Stimulated activated naive CD8-positive, alpha-beta T cell treated with anti-CD3 and anti-CD28 coated beads, Interleukin-15, Interleukin-2, amounts not matched to agents 100 U/mL and 50 U/mL, for 24 hours (primary cell): ENCODE measurements at places on chromosomes 5 and 9.
A peak's percentile ranks its signal among the peaks of the same experiment; 100 is the strongest.

GRCh38 chr5:148856009-148856367, 29.6 kb downstream of the ADRB2 start:
- DNase-seq: no peak

DNA sequence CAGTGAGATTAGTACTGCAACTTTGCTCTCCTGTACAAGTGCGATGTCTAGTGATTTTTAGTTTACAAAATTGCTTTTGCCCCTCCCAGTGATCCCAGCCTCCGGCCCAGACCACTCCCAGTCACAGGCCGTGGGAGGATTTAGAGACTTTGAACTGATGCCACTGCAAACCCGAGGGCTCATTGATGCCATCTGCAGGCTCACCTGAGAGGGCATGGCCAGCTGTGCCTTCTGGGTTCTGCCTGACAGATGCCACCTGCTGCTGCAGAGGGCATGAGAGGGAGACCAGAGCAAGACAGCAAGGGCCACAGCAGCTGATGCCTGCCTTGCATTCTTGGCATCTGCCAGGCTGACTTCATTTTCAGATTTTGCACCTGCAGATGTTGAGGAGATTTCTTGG, 593.8 kb downstream of the CDK5RAP2 start:
- DNase-seq: no peak

DNA sequence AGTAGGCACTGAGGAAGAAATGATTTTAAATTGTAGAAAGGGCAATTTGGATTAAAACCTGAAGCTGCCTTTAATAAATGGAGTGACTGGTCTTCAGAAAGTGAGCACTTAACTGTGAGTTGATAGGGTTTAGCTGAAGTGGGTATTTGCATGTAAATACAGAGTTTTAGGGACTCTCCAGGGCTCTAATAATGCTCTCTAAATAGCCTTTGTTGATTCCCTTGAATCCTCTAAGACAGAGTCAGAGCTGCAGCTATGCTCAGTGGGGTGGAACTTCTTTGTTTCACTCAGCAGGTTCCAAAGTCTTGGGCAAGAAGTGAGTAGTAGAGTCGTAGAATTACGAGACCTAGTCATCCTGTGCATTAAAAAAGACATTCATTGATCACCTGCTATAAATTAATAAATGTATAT, 21.4 kb downstream of the GLRA1 start:
- no peak for DNase-seq

- no peak for DNase-seq
Measured at GRCh38 chr9:130206579-130206978, 34.4 kb downstream of the NCS1 start.

DNA sequence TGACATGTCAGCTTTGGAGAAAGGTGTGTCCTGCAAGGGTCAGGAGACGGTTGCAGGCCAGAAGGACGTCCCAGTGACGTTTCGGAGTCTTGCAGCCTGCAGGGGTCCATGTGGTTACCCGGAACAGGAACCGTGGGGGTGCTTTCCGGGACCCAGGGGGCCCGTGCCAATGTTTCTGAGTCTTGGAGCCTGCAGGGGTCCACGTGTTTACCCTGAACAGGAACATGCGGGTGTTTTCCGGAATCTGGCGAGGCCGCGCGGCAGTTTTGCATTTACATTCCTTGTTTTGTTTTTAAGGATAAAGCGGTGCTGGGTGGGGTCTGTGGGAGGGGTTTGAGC, 30.6 kb downstream of the NKD2 start:
- no peak for DNase-seq

- DNase-seq: no peak
Measured at GRCh38 chr9:76401580-76402354, 7.5 kb upstream of the RFK start.

GRCh38 chr5:170846416-170846815, 15.4 kb upstream of the RANBP17 start:
- DNase-seq: no peak

GRCh38 chr9:81474125-81474524, 215.2 kb downstream of the TLE1 start:
- DNase-seq: no peak

GRCh38 chr5:139968547-139969261, 74.4 kb downstream of the NRG2 start:
- DNase-seq: peak; percentile 93

DNA sequence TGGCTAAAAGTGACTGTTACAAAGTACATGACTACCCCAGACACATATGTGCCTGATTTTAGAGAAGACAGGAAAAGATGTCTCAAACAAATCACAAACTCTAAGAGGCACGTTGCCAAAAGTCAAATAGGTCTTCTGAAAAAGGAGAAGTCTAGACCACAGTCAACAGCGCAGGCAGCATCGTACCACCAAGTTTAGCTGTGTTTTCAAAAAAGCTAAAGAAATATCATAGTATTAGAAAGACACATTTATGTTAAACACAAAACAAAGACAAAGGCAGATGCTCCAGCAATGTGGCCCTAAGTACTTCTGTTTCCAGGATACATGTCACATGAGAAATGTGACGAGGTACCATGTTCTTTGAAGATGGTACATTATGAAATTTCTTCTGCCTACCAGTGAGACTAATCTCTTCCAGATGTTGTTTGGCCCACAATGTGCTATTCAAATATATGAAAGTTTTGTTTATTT, 43.5 kb downstream of the LPAR1 start:
- no peak for DNase-seq

DNA sequence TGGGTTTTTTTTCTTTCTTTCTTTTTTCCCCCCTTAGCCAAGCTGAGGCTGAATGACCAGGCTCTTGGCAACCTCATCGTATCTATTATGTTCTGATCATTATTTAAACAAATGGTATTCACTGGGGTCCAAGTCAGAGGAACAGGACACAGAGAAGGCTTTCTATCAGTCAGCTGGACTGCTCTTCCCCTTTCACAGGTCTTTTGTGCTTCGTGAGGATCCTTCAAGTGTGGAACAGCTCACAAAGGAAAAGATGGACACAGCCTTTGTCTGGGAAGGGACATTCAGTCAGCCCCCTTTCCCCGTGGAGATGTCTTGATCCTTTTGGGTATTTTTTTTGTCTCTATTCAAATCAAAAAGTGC, 54.2 kb upstream of the DPYSL3 start:
- no peak for DNase-seq

- no peak for DNase-seq
Measured at GRCh38 chr9:119487118-119487827, 118.0 kb upstream of the BRINP1 start.
